ENCODE measurements at places on chromosomes 12 and 14.

GRCh38 chr12:49260571-49261363, 4.1 kb upstream of the TUBA1C start:
- DNase-seq, result no peak

GRCh38 chr12:68565391-68565903, 45.3 kb upstream of the RAP1B start:
- no peak for DNase-seq

GRCh38 chr14:67010602-67011001, 178.6 kb upstream of the GARIN2 start:
- no peak for DNase-seq

DNA sequence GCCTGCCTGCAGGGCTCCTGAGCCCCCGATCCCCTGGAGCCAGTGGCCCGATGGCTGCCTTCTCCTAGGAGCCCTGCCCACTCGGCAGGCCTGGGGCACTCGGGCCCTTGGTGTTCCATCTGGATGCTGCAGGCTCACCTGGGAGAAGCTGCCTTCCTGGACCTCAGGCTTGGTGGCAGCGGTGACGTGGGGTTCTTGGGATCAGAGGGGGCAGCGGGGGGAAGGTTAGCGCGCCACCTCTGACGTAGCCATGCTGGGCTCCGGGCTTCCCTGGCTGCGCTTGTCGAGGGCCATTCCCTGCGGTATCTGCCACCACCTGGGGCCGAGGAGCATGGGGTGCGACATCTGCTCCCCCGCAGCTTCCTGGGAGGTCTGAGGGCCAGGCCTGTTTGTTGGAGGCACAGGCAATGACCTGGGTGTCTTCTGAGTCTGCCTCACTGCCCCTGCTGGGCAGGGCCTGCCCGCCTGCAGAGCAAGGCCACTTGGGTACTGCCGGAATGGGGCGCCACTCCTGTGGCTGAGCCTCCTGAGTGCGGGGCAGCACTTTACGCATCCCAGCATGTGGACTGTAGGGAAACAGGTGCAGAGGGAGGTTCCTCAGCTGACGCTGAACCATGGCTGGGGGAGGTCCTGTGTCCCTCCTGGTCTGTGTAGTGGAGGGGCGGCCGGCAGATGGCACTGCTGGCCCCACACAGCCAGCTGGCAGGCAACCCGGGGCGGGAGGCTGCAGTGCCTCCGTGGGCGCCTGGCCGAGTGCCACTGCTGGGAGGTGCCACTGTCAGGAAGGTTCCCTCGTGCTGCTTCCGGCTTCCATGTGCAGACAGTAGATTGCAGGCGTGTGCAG, 20.3 kb downstream of the MTA1 start:
- DNase-seq, result no peak

GRCh38 chr12:132362996-132363660, 33.7 kb upstream of the GALNT9 start:
- DNase-seq, result no peak

DNA sequence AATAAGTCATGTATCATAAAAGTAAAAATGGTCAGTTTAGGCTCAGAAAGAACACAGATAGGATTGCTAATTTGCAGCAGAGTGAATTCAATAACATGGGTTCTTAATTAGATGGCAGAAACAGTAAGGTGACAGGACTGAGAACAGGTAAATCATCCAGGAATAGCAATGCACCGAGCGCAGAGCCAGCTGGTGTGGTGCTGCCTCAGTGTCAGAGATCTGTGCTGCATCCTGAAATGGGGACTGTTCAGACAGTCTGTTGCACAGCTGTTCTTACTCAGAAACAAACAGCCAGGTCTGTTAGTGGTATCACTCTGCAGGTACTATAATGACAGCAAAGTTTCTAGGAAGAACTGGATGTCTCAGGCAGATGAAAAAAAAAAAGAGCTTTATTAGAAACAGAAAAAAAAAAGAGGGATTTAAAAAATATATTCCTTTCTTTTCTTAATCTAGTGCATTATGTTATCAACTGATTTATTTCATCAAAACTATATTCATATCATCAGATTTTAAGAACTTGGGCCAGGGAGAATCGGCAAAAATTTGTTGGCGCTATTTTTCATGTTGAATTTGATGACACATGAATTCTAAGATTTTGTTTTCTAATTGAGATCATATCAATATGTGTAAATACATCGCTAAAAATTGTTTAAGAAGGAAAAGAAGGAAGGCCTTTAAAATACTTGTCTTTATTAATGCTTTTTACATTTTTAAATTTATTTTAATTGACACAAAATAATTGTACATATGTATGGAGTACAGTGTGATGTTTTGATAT, 501.8 kb downstream of the PRKD1 start:
- no peak for DNase-seq

- no peak for DNase-seq
Measured at GRCh38 chr14:90523544-90523943, 126.7 kb downstream of the CALM1 start.

DNA sequence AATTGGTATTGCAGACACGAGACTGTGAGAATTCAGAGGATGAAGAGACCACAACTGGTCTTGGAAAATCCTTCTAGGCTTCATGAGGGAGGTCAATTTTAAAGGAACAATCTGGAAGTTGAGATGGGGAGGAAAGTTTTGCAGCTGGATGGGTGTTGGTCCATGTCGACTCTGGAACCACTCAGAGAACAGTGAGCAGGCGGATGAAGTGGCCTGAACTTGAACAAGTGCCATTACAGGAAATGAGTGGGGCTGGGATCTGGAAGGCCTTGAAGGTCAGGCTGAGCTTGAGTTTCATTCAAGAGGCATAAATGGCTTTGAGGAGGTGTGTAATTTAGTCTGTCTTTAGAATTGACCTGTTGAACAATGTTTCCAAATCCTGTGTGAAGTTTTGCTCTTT, 140.9 kb downstream of the GALC start:
- DNase-seq, result no peak

GRCh38 chr14:105089746-105090492, 24.7 kb upstream of the GPR132 start:
- no peak for DNase-seq

GRCh38 chr12:124842073-124842749, 21.5 kb downstream of the SCARB1 start:
- DNase-seq, result no peak

DNA sequence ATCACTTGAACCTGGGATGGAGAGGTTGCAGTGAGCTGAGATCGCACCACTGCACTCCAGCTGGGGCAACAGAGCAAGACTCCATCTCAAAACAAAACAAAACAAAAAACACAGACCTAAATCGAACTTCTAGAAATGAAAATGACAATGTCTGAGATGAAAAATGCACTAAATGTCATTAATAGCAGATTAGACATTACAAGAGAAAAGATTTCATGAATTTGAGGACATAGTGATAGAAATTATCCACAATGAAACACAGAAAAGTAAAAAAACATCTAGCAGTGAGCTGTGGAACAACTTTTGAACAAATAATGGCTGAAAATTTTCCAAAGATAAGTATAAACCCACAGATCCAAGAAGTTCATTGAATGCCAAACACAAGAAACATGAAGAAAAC, 35.2 kb downstream of the BICDL1 start:
- DNase-seq, result no peak

- no peak for DNase-seq
Measured at GRCh38 chr12:49671031-49671765, 36.0 kb downstream of the FMNL3 start.

GRCh38 chr12:27434673-27435565, 11.6 kb upstream of the SMCO2 start:
- no peak for DNase-seq

- no peak for DNase-seq
Measured at GRCh38 chr14:54738009-54738408, 164.6 kb downstream of the GCH1 start.

DNA sequence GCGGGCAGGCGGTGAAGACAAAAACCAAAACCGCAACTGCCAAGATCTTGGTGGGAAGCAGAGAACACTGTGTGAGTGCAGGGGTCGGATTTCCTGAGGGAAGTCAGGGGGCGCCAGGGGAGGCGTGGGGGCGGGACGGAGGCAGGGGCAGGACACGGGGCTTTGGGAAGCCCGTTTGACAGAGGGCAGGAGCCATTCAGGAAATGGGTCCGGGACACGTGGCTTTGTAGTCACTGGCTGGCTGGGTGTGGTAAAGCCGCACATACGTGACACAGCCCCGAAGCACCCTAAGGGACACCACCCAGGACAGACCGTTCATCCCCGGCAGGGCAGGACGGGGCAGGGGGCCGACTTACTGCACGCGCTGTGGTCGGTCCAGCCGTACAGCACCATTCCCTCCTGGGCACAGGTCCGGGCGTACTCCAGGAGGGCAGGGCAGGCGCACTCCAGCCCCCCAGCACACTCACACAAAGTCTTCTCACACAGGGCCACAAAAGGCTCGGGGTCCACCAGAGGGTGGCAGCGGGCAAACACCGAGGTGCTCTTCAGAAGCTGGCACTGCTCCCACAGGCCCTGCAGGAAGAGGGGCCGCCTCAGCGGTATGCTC, 49.4 kb downstream of the VWF start:
- DNase-seq, result no peak

GRCh38 chr12:33529031-33529430, 89.4 kb upstream of the SYT10 start:
- DNase-seq, result no peak

- DNase-seq, result no peak
Measured at GRCh38 chr14:91732859-91733477, 1.1 kb upstream of the CATSPERB start.

- DNase-seq, result no peak
Measured at GRCh38 chr12:113955109-113955970, 10.8 kb downstream of the RBM19 start.

DNA sequence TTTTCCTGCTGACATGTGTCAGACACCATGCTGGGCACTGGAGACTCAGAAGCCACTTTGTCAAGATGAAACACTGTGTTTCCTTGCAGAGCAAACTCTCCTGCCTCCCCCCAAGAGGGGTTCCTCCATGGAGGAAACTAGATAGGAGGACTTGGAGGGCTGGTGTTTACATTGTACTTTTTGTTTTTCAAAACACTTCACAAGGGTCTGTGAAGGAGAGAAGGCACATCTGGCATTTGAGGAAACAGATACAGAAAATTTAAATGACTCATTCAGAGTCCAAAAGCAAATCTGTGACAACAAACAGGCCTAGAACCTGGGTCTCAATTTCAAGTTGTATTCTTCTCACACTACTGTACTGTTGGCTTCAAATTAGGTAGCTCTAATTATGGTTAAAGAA, 6.7 kb upstream of the CDKL1 start:
- DNase-seq, result no peak

- no peak for DNase-seq
Measured at GRCh38 chr12:64265839-64266238, 43.7 kb upstream of the KICS2 start.

DNA sequence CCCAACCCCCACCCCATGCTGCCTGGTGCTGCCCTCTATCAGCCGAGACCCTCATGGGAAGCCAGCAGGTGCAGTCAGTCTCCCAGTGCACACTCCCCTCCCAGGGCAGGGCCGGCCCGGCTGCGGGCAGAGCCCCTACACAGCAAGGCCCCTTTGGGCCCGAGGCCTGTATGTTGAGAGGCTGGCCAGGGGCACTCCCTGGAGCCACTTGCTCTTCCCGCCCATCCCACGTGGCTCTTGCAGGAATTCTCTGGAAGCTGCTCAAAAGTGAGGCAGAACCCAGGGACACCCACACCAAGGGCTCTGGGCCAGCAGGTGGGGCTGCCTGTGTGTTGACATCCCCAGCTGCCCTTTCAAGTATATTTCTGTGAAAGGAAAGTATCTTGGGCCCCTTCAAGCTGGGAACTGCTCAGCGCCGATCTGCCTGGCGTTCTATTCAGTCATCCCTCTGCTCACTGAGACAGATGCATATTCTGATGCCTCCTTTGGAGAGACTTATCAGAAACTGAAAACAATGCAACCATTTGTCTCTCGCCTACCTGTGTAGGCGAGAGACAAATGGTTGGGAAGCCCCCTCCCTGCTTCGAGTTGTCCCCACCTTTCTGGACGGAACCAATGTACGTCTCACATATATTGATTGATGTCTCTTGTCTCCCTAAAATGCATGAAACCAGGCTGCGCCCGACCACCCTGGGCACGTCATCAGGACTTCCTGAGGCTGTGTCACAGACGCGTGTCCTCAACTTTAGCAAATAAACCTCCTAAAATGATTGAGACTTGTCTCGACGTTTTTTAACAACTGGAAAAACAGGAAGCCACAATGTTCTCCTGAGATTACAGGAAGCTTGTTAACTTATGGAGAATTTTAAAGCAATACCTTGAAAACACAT, 6.0 kb downstream of the GPR132 start:
- no peak for DNase-seq

GRCh38 chr14:21382886-21383847, 652 bp downstream of the SUPT16H start:
- no peak for DNase-seq

DNA sequence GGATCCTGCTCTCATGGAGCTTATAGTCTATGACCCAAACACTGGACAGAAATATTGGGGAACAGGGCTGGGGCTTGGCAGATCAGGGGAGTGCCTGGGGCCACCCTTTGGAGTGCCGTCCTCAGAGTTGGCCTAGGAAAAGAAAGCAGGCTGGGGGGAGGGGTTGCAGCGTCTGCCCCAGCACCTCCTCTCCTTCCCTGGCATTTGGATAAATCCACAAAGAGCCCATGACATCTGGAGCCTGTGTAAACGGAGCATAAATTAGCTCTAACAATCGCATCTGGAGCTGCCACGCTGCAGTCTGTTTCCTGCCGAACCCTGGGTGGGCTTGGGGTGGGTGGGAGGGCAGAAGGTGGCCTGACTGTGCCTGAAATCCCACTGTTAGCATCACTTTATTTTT, 63.8 kb downstream of the MVK start:
- DNase-seq, result no peak

DNA sequence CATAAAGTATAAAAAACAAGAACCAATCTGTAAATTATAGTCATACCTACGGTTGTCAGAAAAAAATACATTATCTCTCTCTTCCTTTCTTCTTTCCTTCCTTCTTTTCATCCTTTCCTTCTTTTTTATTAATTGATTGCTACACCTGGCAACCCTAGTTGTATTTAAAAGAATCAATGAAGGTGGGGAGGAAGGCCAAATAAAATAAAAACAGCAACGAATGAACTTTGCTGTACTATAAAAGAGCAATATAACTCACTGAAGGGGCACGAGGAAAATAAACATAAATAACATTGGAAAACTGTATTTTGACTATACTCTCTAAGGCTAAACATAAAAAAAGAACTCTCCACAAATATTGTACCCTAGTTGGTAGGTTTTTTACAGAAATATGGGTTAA, 898.2 kb upstream of the USP15 start:
- no peak for DNase-seq

GRCh38 chr14:28776482-28777266, 10.1 kb downstream of the FOXG1 start:
- DNase-seq, result no peak

DNA sequence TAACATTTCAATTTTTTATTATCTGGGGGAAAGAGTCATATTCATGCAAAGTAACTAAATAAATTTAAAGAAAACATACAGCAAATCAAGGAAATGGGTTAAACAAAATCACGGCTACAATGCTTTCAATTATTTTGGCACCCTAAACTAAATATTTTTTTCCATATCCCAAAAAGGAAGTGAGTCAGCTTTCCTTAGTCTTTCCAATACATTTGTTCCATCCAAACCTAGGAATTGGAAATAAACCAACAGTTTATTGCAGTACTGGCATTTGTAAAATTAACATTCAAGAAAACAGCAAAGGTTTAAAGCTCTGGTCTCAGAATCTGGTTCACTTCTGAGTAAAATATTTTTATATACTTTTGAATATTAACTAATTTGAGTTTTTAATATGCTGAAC, 89.2 kb downstream of the BCL2L14 start:
- no peak for DNase-seq

- no peak for DNase-seq
Measured at GRCh38 chr12:88638966-88639760, 58.9 kb upstream of the KITLG start.

Measured in omental fat pad (tissue), 4 donors.